Astrocyte (in vitro differentiated cells and primary cell): ENCODE measurements at places on chromosomes 1 and 21.

GRCh38 chr1:208167261-208167869 is 76.8 kb downstream of the PLXNA2 start:
- no peak for DNase-seq

DNA sequence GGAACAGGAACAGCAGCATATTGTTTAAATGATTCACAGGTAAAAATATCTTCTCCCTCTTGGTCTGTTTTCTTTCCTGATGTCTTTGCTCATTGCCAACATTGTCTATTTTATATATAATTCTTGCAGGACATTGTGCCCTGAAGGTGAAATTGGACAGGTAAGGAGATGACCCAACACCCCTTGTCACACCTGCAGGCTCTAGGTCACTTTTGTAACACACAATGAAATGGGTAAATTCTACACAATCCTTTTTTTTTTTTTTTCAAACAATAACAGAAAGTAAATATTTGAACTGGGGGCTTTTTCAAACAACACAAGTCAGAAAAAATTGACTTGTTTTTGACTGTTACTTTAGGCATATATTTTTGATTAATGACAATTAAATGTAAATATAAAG is 62.9 kb upstream of the ERG start:
- DNase-seq: no peak

GRCh38 chr1:47935856-47936255 is 61.3 kb downstream of the TRABD2B start:
- no peak for DNase-seq

- no peak for DNase-seq
Measured at GRCh38 chr21:42781150-42781970, 98.0 kb downstream of the WDR4 start.

- no peak for DNase-seq
Measured at GRCh38 chr1:23168079-23168444, 594 bp downstream of the LUZP1 start.

- no peak for DNase-seq
Measured at GRCh38 chr1:18951416-18951815, 5.1 kb downstream of the IFFO2 start.

DNA sequence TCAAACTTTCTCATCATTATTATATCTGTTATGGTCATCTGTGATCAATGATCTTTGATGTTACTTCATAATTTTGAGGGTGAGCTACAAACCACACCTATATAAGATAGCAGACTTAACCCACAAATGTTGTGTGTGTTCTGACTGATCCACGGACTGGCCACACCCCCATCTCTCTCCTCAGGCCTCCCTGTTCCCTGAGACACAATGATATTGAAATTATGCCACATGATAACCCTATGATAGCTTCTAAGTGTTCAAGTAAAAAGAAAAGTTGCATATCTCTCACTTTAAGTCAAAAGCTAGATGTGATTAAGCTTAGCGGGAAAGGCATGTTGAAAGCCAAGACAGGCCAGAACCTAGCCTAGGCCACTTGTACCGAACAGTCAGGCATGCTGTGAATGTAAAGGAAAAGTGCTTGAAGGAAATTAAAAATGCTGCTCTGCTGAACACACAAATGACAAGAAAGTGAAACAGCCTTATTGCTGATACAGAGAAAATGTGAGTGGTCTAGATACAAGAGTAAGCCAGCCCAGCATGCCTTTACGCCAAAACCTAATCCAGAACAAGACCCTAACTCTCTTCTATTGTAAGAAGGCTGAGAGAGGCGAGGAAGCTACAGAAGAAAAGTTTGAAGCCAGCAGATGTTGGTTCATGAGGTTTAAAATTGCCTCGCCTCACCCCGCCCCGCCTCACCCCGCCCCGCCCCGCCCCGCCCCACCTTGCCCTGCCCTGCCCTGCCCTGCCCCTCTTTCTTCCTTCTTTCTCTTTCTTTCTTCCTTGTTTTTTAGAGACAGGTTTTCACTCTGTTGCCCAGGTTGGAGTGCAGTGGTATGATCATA is 16.5 kb downstream of the CTSS start:
- no peak for DNase-seq

DNA sequence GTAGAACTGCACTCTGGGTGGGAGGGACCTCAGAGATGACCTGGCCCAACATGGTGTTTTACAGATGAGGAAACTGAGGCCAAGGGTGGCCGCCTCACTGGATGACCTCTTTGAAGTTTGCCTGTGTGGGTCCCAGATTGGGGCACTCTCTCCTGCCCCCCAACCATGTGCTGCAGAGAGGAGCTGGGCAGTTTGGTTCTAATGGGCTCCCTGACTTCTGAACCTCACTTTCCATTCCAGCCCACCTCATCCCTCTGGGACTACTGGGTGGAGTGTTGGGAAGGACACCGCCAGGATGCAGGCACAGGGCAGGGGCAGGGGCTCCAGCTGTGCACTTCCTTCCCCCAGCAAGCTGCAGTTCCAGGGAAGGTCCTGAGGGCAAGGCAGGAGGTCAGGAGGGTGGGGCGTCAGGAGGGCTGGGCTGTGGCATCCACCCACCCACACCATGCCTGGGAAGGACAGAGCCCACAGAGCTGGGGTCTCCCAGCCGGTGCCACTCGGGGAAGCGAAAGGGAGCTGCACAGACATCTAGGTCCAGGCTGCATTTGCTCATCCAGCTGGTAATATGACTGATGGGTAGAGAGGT is 10.3 kb upstream of the EPS8L3 start:
- DNase-seq: no peak

GRCh38 chr1:117824616-117825015 is 104.8 kb downstream of the GDAP2 start:
- peak; percentile 59 for DNase-seq

DNA sequence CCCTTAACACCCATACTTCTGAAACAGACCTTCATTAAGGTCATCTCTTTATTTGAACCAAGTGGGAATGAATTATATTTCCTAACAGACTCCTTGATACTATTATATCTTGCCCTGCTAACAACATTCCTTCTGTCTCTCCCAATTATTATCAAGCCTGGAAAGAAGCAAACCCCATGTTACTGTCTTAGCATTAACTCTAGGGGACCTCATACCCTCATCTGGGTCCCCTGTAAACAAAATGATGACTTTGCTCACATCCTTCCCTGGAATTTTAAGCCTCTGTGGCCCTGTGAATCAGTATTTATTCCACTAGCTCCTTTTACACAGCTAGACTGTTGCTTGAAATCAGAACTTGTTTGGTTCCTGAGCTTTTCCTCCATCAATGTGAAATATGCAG is 38.3 kb upstream of the BCL10 start:
- DNase-seq: peak; percentile 34

- peak; percentile 55 for DNase-seq
Measured at GRCh38 chr1:64019818-64020217, 183.6 kb upstream of the UBE2U start.

DNA sequence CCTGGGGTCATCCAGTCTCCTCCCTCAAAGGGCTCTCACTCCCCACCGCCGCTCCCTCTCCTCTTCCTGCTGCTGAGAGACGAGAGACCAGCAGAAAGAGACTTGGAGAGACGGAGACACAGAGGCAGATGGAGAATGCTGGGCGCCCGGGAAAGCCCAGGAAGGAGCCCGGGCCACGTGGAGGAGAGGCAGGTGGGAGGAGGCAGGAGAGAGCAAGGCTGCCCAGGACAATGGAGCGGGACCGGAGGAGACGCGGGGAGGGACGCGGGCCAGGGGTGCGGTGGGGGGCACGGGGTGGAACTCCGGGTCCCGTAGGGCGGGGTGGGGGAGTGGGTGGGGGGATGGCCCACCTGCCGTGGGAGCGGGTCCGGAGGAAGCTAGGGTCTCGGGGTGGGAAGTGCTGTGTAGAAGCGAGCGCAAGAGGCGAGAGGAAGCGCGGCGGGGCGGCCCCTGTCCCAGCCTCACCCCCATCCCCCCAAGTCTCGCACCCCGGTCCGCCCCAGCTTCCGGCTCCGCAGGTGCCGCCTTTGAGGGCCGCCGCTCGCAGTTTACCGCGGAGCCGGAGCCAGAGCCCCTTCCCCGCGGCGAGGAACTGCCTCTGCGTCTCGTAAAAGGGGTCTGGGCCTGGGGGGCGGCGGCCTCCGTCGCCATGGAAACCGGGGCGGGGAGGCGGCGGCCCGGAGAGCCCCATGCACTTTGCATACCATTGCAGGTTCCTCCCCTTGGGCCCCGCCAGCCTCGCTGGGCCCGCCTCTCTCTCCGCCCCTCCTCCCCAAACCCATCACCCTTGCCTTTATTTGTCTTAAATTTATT is 11.7 kb upstream of the EPHA2 start:
- DNase-seq: no peak

GRCh38 chr1:109780982-109781381 is 17.3 kb upstream of the EPS8L3 start:
- no peak for DNase-seq

DNA sequence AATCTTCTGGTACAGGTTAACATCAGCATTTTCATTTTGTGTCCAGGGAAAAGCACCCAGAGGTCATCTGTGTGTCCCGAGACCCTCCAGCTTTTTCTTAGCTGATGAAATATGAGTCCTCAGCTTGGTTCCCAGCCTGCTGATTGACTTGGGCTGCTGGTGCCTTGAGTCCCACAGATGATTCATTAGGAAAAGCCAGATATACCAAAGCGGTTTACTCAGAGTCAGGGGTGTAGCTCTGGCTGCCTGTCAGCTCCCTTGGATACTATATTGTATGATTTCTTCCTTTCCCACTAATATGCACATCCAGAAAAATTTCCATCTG is 43.7 kb upstream of the MAB21L3 start:
- DNase-seq: peak; percentile 56

DNA sequence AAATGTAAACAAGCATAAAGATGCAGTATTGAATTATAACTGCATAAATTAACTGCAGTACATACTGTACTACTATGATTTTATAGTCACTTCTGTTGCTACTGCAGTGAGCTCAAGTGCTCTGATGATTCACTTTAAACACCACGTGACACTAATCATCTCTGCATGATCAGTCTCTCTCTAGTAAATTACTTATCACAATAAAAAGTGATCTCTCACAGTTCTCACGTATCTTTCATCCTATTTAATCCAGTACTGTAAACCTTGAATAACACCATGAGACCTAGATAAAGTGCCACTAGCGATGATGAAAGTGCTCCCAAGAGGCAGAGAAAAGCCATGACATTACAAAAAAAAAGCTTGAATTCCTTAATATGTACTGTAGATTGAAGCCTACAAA is 1242.0 kb downstream of the AMY1C start:
- no peak for DNase-seq

GRCh38 chr1:245310571-245311531 is 156.1 kb downstream of the KIF26B start:
- no peak for DNase-seq

GRCh38 chr1:45259053-45259452 is 52.6 kb upstream of the ZSWIM5 start:
- DNase-seq: no peak

- DNase-seq: no peak
Measured at GRCh38 chr1:18560692-18561091, 70.0 kb upstream of the PAX7 start.

DNA sequence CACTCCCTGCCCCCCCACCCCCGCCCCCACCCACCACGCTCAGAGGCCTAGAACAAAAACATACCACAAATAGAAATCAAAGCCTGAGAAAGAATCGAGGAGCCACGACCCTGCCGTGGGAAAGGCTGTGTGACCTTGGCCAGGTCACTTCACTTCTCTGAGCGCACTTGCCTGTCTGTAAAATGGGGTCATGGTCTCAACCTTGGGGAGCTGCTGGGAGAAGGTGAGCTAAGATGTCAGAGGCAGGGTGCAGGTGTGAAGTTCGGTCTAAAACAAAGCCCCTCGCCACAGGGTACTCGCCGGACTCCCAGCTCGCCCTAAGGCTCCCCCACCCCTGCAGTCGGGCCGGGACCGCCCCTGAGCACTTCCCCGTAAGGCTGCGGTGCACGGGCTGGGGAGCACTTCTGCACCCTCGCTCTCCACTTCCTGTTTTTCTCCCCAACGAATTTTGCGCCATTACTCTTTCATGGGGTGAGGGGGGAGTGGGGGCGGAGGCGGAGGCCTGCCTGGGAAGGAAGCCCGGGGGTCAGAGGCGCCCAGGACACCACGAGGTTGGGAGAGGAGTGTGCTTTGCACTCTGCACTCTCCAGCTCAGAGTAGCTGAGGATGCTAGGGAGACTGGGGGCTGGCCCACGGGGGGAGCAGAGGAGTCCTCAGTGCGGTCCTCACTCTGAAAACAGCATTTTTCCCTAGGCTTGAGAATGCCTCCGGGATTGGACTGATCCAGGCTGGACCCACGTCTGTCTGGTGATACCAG is 21.9 kb upstream of the PIK3CD start:
- DNase-seq: no peak

DNA sequence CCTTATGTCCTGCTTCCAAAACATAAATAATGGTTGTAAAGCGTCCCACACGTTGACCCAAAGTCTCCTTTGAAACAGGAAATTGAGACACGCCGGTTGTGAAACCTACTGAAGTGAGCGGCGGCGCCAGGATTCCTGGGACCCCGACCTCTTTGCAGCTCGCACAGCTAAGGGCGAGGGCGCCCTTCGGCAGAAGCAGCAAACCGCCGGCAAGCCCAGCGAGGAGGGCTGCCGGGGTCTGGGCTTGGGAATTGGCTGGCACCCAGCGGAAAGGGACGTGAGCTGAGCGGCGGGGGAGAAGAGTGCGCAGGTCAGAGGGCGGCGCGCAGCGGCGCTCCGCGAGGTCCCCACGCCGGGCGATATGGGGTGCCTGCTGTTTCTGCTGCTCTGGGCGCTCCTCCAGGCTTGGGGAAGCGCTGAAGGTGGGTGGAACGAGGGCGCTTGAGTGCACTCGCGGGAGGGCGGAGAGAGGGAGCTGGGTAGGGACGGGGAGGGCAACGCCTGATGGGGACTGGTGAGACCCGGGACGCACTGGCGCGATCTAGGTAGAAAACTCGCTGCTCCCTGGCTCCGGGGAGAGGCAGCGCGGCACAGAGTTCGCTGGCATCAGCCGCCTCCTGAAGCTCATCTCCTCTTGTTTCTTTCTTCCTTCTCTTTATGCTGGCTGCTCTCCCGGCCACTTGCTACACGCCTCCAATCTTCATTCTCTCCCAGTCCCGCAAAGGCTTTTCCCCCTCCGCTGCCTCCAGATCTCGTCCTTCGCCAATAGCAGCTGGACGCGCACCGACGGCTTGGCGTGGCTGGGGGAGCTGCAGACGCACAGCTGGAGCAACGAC is at the start of gene CD1D:
Gene CD1D (plus strand): TSS at position 155 of the 836 bp plus-strand sequence. CDS start 207 bp downstream, at position 362.
- no peak for DNase-seq

- no peak for DNase-seq
Measured at GRCh38 chr1:246750752-246751151, 26.5 kb downstream of the SCCPDH start.

GRCh38 chr1:33080373-33080772 is 580 bp upstream of the AZIN2 start:
- DNase-seq: no peak

DNA sequence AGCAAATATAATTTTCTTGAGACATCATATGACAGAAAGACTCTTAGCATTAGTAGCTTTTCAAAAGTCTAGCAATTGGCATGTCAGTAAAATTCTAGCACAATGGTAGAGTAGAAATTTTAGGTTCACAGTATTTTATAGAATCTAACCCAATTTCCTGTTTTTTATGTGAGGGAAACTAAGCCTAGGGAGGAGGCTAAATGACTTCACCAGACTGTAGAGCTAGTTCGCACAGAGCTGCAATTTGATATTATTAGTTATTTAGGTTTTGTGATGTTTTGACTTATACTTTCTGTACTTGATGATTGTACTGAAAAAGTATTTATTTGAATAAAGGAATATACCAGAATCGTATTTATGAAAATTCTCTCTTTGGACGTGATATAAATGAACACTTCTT is 68.5 kb downstream of the CACHD1 start:
- DNase-seq: no peak
